CD14-positive monocyte (primary cell): ENCODE measurements at places on chromosomes 2 and 18. TPM values are rescaled to one million over a fixed set of nuclear protein-coding genes. Genes with fewer than 3 reads are reported as not detected.
A peak's percentile ranks its signal among the peaks of the same experiment; 100 is the strongest.

Gene SLC14A1
- not detected in 2 replicates for polyA plus RNA-seq

Gene SLC30A3
- polyA plus RNA-seq: not detected

- DNase-seq: peak; percentile 75
Measured at GRCh38 chr2:177332026-177332991, 60.3 kb upstream of the AGPS start.

GRCh38 chr2:240433973-240434727 lies 1.3 kb upstream of the GPC1 start:
- no peak for DNase-seq

Gene RAPGEF4
- not detected for polyA plus RNA-seq

DNA sequence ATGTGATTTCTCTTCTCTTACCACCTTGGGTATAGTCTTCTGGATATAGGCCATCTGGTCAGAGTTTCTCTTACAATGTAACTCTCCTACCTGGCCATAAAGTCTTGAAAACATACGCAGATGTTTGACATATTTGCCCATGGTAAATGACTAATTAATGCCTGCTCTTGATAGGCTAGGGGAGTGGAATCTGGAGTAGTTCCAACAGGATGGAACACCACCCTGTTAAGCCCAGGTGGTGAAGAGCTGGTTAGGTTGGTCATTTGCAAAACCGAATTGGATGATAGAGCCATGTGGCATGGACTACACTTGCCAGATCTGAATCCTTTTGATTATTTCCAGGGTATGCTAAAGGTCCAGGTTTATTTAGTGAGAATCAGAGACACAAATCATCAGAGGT lies 36.5 kb downstream of the HADHB start:
- DNase-seq: no peak

DNA sequence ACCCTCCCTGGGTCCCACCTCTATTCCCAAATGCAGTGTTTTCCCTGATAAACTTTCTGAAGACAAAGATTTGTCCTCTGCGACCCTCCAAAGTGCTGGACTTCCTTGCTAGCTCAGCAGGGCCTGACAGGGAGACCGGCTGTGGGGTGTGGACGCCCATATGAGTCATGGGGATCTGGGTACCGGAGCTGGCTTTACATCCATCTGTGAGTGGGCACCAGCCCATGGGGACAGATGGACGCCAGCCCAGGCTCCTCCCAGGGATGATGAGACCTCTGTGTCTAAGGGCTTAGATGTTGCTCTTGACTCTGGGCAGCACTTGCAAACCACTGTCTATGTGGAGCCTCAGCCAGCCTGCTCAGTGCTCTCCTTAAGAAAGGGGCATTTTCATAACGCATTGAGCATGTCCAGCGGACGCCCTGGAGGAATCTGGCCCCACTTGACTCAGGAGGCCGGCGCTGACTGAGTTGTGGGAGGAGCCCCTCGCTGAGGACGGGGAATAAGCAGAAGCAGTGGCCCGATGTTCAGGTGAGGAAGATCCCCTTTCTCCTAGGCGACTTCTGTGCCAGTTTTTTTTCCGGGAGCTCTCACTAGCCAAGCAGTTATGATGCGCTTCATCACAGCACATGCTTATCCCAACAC lies 229.4 kb upstream of the MYT1L start:
- DNase-seq: no peak

- peak; percentile 63 for DNase-seq
Measured at GRCh38 chr2:65081232-65081685, 25.0 kb downstream of the CEP68 start.

DNA sequence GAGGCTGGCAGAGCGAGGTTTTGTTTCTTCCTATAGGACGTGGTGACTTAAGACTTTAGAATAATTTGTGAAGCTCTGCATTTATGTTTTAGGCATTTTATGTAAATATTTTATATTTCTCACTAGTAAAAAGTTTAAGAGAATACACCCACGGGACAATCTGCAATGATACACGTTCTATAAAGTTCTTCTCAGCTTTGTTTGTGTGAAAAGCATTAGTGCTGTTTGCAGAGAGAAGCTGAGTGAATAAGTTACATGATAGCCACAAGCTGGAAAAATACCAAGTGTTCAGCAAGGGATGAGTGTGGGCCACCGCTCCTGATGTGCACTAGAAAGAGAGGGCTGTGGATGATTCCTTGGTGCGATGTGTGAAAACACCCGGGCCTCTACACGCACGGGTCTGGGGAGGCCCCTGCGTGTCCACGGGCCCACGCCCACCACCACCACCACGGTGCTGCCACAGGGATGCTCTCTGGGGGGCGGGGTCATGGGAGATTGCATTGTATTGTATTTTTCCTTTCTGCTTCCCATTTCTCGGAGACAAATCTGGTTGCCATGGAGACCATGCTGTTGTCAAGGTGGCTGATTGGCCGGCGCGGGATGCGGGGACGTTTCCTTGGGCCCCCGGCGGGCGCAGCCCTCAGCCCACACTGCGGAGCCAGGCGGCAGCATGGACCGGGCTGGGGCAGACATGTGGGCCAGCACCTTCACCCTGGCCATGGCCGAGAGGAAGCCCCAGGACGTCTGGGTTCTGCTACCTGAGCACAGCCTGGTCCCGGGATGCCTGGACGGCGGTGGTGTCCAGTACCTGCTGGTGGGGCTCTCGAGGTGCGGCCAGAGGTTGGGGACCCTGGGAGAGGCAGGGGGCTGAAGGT lies at the start of gene RTP5:
Gene RTP5 (plus strand): TSS at position 643 of the 875 bp plus-strand sequence. CDS start 28 bp downstream, at position 671.
- DNase-seq: no peak
